ENCODE measurements at places on chromosomes 13 and 19.
A peak's percentile ranks its signal among the peaks of the same experiment; 100 is the strongest.

DNA sequence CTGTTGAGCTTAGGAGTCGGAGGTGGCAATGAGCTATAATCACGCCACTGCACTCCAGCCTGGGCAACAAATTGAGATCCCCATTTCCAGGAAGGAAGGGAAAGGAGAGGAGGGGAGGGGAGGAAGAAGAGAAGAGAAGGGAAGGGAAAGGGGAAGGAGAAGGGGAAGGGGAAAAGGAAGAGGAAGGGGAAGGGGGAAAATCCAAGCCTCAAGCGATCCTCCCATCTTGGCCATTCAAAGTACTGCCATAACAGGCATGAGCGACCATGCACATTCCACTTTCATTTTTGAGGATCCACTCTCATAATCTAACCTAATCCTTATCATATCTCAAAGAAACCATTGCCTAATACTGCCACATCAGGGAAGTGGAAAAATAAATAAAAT is 14.9 kb downstream of the ZNF443 start:
- no peak for DNase-seq

GRCh38 chr13:105894697-105895096 is 640.8 kb downstream of the EFNB2 start:
- no peak for DNase-seq

GRCh38 chr13:42388326-42388725 is 116.4 kb downstream of the AKAP11 start:
- DNase-seq, result no peak

DNA sequence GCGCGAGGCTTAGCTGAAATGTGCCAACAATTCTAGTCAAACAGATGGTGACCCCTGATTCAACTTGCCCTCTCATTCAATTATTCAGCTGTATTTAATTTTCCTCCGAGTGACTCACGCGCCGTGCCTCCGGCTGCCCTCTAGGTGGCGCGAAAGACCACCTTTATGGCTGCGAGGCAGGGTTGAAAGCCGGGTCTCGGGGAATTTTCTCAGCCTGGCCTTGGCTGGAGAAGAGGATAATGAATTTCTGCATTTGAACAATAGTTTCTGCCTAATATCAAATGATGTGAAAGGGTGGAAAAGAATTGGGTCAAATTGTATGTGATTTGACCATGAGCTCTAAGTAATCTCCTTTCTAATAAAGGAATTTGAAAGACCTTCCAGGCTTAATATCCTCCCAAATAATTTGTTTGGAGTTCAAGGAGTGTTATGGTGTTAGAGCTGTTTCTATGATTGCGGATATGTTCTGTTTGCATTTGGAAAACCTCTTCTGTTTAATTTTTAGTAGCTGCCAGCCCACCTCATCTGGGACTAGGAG is 310.9 kb downstream of the ZNF536 start:
- no peak for DNase-seq

DNA sequence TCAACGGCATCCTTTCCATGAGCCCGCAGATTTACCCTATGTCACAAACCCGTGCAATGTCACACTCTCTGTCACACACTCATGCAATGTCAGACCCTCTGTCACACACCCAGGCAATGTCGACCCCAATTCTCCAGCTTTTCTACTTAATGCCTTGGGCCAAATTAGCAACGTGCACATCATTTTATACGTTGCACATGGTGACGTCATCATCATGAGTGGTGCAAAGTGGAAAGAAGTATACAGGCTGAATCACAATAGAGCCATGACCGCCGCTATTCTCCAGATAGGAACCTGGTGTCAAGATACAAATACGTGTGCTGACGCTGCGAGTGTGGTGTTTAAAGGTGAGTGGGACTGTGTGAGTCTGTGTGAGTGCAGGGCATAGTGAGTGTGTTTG is 21.7 kb upstream of the ZNF845 start:
- DNase-seq, result no peak

DNA sequence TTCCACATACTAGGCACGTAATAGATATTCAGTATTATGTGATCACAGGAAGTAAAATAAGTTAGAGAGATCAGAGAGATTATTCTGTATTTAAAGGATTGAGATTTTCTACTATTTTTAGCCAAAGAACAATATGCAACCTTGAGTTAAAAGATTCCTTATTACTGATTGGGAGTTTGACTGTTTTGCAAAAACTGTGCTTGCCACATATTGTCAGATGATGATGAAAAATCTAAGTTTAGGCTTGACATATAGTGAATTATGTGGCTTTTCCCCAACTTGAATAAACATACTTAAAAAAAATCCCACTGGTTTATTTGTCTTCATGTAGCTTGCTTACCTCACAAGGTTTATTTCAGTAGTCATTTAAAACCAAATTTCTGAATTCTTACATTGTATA is 194.4 kb downstream of the KCNRG start:
- DNase-seq, result no peak

- no peak for DNase-seq
These were observed 1.1 kb upstream of the LYL1 start for GRCh38 chr19:13103581-13104359.

DNA sequence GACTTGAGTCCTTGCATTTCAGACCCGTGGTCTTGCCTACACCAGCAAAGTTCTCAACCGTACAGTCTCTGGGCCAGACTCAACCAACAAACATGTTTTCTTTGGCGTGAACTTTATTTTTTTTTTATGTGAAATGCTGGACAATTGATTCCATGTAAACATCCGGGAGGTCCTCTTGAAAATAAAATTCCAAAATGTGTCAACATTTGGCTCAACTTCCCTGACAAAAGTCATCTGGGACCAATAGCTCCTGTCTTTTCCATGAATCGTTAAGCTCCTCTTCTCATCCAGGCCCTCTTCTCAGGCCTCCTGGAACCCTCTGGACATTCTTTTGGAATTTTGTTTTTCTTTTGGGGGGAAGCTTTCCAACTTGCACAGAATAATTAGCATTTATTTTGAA is 2.7 kb downstream of the ALDH16A1 start:
- DNase-seq, result no peak

DNA sequence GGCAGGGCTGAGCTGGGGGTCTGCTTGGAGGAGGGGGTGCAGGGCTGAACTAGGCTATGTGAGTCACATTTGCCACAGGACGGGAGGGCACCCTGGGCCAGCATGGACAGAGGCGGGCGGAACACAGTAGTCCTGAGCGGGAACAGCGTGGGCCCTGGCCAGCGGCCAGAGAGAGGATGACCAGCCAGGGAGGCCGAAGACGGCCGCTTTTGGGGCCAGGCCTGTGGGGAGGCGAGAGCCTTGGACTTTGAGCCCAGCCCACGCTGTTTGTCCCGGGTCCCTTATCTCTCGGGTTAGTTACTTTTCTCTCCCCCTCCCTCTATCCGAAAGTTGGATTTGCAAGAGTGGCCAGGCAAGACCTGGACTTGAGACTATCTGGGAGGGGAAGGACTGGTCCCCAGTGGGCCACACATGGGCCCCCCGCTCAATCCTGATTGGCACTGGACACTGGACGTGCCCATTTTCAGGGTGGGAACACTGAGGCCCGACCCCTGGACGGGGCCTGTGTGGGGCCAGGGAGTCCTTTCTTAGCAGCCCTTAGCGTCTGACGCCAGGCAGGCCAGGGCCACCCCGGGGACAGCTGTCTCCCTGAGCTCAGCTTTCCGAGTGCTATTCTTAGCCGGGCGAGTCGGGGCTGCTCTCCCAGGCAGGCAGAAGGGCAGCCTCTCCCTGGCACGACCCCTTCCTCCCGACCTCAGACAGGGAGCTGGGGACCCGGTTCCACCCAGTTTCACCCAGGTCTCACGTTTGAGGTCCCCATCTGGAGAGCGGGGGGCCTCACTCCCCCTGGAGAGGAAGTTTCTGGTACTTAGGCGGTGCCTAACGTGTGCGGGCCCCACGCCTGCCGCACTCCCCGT is 833 bp downstream of the GAMT start:
- DNase-seq, result no peak

GRCh38 chr13:48511621-48512230 is 21.2 kb downstream of the RCBTB2 start:
- no peak for DNase-seq

DNA sequence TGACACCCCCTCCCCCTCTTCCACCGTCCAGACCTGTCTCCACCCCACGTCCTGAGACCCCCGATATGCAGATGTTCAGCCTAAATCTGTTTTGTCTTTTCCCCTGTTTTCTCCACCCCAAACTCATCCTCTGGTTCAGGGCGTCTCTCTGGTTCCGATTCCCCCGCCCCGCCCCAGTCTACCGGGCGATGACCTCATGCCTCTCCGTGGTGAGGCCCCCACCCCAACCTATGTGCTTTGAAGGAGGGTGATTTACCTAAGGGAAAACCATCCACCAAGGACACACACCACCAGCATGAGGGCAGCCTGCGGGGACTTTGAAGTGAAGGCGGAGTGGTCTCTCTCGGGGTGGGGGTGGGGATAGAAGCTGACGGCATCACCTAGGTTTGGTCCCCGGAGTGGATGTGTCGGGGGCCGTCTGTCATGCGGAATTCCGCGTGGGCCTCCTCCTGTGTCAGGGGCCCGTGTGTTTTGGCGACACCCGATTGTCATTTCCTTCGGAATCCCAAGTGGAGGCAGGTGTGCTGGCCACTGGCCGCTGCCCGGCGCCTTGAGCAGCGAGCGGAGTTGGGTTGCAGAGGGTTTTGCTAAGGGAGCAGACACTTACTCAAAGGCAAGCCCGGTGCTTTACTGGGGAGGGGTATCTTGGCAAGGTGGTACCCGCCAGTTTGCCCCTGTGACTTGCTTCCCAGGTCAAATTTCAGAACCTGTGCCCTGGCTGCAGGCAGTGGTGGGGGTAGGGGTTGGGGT is 1.4 kb downstream of the FZR1 start:
- no peak for DNase-seq

GRCh38 chr13:100235311-100235901 is 146.5 kb downstream of the PCCA start:
- DNase-seq, result no peak

DNA sequence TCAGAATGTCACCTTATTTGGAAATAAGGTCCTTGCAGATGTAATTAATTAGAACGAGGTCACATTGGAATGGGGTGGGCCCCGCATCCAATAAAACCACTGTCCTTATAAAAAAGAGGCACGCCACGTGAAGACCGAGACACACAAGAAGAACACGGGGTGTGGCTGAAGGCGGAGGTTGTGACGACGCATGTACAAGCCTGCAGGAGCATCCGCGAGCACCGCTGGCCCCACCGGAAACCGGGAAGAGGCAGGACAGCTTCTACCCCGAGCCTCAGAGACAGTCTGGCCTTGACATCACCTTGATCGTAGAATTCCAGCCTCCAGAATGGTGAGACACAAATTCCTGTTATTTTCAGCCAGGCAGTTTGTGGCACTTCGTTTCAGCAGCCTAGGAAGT is 177.9 kb downstream of the COL4A1 start:
- DNase-seq, result no peak

GRCh38 chr13:112078879-112079531 is 12.1 kb downstream of the SOX1 start:
- DNase-seq, result no peak

DNA sequence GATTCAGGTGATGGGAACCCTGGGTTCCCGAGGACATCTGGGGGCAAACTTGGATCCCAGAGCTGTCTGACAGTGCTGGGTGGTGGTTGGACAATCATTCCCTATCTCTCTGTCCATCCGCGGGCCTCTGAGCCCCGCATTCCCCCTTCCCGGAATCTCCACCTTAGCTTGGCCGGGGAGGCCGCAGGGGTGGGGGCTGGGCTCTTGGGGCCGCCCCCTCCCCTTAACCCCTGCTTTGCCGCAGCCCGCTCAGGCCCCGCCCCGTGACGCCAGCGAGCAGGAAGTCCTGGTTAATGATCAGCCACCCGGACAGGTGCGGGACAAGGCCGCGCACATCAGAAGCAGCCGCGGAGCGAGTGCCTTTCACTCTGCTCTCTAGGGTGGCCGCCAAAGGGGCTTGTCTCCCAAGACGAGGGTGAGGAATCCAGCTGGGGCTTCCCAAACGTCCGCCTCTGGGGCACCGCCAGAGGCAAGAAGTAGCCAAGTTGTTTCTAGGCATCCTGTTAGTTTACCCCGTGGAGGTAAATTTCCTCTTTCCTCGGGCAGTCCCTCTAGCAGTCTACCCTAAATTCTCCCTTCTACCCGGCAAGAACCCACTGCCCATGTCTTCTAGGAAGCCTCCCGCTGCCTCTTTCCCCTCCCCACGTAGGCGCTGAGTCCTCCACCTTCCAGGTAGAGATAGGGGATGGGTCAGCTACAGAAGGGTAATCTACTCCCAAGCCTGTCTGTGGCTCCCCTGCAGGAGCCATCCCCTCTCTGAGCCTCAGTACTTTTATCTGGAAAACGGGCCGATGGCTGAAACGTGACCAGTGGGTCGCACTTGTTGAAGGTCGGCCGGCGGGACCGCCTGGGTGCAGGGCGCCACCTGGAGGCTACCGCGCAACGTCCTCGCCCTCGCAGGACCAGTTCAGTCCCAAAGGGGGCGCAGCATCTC is 3.0 kb downstream of the IRF2BP1 start:
- DNase-seq, result peak; percentile 66

- DNase-seq, result no peak
These were observed at the start of gene CFD for GRCh38 chr19:858868-859843. Gene CFD, plus strand, starts transcription at chr19:859664. Its CDS starts 26 bp downstream, at chr19:859690.

- peak; percentile 87 for DNase-seq
These were observed 1.5 kb upstream of the GADD45B start for GRCh38 chr19:2474232-2475017.

GRCh38 chr13:84129966-84130365 is 247.7 kb upstream of the SLITRK1 start:
- no peak for DNase-seq

DNA sequence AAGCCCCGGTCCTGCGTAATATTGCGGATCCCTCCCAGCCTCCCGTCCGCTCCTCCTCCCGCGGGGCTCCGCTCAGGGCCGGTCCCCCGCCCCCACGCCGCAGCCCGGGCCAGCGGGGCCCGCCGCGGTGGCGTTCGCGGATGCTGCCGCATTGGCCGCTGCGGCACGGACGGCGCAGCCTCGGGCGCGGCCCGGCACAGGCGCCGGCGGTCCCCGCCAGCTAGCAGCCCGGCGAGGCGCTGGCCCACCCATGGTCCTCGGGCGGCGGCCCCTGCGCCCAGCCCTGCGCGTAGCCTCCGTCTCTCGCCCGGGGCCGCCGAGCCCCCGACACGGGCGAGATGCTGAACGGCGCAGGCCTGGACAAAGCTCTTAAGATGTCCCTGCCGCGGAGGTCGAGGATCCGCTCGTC is at the start of gene ATP8A2:
Gene ATP8A2, plus strand, starts transcription at position 100 of the 409 bp plus-strand sequence. Its CDS starts 239 bp downstream, at position 339.
- DNase-seq, result no peak

DNA sequence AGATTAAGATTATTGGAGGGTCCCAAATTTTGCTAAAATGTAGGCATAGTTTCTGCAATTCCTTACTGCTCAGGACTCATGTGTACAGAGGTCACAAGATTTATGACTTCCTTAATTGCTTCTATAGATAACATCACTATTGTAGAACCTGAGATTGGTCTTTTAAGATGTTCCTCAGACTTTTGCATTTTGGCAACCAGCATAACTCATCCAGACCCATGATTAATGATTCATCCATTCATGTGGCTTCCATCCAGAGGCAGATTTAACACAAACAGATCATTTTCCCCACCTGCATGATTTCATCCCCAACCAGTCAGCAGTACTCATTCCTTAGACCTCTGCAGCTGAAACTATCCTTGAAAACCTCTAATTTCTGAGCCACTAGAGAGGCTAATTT is 34.5 kb upstream of the CEACAM8 start:
- DNase-seq, result no peak

Data from activated CD8-positive, alpha-beta memory T cell treated with anti-CD3 and anti-CD28 coated beads for 4 hours (primary cell).